CD8-positive, alpha-beta memory T cell (primary cell): ENCODE measurements at places on chromosomes 4 and X. TPM values are rescaled to one million over a fixed set of nuclear protein-coding genes. Genes with fewer than 3 reads are reported as not detected.

GRCh38 chrX:36642052-36642451 lies 366.1 kb upstream of the FAM47C start:
- no peak for DNase-seq
- H3K36me3 ChIP-seq, result no peaks in the 10 kb centered on the region
- no peak overlapping the region for H3K27ac ChIP-seq
- no peaks in the 10 kb centered on the region for H3K4me1 ChIP-seq
- no peaks in the 10 kb centered on the region for H3K27me3 ChIP-seq
- no peak overlapping the region for H3K4me3 ChIP-seq

DNA sequence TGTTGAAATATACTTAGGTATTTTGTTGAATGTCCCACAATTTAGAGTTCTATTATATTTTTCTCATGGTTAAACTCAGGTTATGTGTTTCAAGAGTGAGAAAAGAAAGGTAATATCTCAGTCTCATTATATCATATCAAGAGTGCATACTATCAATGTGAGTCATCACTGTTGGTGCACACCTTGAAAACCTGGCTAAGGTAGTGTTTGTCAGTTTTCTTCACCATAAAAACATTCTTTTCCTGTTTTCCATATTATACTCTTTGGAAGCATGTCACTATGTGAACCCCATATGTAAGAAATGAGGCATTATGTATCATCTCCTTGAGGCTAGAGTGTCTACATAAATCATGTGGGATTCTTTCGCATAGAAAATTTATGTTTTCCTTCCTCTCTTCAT lies 307.6 kb upstream of the CTSO start:
- no peak overlapping the region for H3K27ac ChIP-seq
- no peak for DNase-seq
- H3K4me1 ChIP-seq, result no peaks in the 10 kb centered on the region
- no peaks in the 10 kb centered on the region for H3K27me3 ChIP-seq
- no peak overlapping the region for H3K4me3 ChIP-seq
- no peaks in the 10 kb centered on the region for H3K36me3 ChIP-seq

GRCh38 chr4:39126256-39127095 lies 55.9 kb upstream of the WDR19 start:
- H3K27ac ChIP-seq, result no peak overlapping the region
- no peaks in the 10 kb centered on the region for H3K36me3 ChIP-seq
- DNase-seq, result no peak
- H3K4me1 ChIP-seq, result no peaks in the 10 kb centered on the region
- H3K27me3 ChIP-seq, result no peaks in the 10 kb centered on the region

GRCh38 chrX:97398030-97398551 lies 514.4 kb downstream of the RPA4 start:
- no peak overlapping the region for H3K4me3 ChIP-seq
- DNase-seq, result no peak
- no peaks in the 10 kb centered on the region for H3K4me1 ChIP-seq
- no peaks in the 10 kb centered on the region for H3K36me3 ChIP-seq

Gene GSTCD
- 22.4 TPM for total RNA-seq
